ENCODE measurements at places on chromosomes 4 and X.

- no peak for DNase-seq
These were observed 39.8 kb downstream of the GRIA3 start for GRCh38 chrX:123223859-123224258.

DNA sequence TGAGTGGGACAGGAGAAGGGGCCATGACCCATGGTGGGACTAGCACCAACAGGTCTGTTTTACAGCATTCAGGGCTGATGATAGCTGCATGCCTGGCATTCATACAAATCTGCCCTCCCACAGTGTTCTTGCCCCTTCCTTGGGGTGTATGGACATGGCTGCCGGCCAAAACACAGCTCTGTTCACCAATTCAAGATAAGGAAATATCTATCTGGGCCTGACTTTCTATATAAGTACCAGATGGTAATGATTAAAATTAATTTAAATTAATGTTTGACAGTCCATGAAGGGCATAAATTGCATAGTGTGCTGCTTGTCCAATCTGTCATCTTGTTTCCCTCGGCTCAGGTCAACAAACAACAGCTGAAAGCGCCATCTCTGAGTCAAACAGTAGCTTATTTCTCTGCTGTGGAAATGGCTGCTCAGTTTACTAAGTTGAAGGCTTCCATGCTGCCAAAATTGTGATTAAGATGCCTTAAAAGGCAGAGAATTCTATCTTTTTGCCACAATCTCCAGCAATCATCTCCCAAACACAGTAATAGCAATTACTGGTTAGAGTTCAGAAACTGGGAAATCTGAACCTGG, 67.0 kb upstream of the TSPAN7 start:
- DNase-seq: no peak

GRCh38 chr4:119726505-119726904, 97.9 kb upstream of the PDE5A start:
- DNase-seq: no peak

- DNase-seq: no peak
These were observed 83.4 kb upstream of the PACRGL start for GRCh38 chr4:20616848-20617247.

DNA sequence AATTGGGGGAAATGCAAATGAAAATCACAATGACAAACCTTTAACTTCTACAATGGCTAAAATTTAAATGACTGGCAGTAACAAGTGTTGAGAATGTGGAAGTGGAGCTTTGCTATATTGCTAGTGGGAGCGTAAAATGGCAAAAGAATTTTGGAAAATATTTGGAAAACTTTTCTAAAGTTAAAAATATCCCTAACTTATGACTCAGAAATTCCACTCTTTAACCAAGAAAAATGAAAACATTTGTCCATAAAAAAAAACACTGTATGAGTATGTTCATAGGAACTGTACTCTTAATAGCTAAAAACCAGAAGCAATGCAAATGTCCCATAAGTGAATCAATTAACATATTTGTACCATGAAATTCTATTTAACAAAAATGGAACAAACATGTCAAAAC, 3.6 kb downstream of the TBCK start:
- no peak for DNase-seq

GRCh38 chrX:123905332-123905731, 45.5 kb downstream of the XIAP start:
- no peak for DNase-seq

GRCh38 chr4:101599620-101600019, 190.9 kb upstream of the BANK1 start:
- no peak for DNase-seq

DNA sequence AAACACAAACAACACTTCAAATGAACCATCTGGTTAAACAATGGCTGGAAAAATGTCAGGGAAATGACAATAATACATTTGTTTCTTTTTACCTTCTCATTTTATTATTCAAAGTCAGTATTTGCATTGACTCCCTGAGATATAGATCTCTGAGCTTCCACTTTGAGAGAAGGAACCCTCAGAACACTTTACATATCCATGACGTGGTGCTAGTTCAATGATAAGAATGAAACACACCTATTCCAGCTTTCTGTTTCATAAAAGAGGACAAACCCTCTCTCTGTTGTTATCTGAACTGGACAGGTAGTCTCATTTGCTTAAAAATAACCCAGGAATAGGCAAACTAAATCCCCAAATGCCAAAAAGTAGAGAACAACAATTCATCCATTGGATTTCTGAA, 65.3 kb upstream of the CCSER1 start:
- DNase-seq: no peak

- DNase-seq: no peak
These were observed 8.8 kb downstream of the TMEM255A start for GRCh38 chrX:120302434-120302833.

GRCh38 chr4:165294907-165295306, 32.6 kb upstream of the MSMO1 start:
- DNase-seq: no peak

GRCh38 chrX:149398027-149398426, 107.1 kb downstream of the IDS start:
- no peak for DNase-seq

DNA sequence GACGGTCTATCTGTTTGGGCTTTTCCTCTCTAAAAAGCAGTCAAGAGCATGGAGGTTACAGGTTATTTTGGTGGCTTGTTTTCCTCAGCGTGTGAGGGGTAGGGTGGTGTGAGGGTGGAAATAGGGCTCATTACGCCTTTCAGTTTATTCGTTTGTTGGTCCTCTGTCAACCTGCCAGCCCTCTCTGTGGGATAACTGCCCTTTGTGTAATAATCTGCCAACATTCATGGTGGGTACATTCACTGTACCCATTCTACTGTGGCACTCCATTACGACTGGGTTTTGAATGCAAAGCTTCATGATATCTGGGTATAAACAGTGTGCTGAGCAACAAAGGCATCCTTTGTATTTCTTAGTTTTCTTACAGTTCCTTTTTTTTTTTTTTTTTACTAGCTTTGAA, 136.4 kb downstream of the ADGRL3 start:
- DNase-seq: no peak

DNA sequence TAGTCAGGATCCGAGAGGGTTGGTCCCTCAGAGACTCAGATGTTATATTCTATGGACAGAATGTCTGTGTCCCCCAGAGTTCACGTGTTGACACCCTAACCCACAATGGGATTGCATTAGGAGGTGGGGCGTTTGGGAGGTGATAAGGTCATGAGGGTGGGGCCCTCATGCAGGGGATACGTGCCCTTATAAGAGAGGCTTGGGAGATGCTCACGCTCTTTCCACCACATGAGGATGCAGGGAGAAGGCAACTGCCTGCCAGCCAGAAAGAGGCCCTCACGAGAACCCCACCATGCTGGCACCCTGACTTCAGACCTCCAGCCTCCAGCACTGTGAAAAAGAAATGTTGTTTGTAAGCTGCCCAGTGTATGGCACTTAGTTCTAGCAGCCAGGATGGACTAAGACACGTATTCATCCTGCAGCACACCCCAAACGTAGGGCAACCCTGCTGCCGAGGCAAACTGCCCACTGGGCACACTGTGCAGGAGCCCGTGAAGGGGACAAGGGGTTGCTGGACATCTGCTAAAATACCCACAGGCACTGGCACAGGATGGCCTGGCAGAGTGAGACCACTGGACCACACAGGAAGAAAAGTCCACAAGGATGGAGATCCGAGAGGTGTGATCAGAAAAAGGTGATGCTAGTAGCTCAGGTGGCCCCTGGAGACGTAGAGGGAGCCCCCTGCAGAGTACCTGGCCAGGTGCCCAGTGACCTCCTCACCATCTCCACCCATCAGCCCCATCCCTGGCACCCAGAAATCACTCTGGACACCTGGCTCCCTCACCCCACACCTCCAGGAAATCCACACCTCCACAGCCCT, 62.7 kb downstream of the HTRA3 start:
- no peak for DNase-seq

- no peak for DNase-seq
These were observed 131.2 kb upstream of the STX18 start for GRCh38 chr4:4673070-4673469.

DNA sequence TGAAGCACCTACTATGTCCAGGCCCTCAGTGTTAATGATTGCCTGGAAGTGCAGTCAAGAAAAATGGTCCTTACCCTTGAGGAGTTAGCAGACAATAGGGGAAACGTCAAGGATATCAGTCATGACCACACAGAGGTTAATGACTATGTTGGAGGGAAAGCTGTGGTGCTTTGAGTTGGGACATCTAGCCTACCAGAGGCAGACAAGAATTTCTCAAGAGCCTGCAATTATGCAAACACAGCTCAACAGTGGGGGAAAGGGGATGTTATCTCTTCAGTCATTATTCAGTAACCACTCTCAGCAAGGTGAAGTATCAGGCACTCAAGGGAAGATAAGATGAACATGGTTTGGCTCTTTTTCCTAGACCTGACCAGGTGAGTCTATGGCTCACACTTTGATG, 7.0 kb upstream of the FGFBP1 start:
- DNase-seq: no peak

DNA sequence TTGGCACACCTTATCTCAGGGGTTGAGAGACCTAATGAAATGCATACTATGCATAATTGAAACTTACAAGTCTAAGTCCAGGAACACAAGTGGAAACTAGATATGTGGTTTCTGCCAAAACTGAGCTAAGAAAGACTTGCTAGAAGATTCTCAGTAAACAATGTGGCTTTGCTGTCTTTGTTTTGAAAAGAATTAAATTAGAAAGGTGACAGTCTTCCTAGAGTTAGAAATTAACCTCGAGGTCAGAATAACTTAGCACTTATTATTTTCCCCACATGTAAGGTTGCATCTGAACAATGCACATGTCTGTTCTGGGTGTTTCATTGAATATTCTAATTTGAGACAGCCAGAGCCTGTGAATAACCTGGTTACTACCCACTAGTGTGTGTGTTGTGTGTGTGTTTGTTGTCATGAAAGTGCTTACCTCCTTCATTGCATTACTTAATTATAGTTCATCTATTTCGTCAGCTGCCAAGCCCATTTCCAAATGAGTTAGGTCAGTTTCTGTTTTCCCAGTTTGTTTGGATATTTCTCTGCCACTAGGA, 1.5 kb downstream of the EREG start:
- no peak for DNase-seq

DNA sequence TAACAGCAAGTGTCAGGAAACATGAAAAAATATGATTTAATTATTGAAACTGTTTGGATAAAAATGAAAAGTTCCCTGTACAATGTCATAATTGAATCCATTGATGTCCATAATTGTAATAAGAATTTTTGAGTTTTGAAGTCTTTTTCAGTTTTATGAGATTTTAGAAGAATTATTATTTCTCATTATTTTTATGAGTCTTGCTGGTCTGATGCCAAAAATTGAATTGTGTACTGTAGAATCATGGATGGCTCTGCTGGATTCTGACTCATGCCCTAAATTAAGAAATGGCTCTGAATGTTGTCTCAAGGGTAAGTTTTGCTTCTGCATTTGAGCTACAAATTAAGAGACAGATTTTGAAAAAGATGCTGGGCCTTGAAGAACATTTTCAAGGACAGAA, 132.8 kb upstream of the MAP9 start:
- DNase-seq: no peak

Data from stimulated activated naive CD4-positive, alpha-beta T cell treated with Interleukin-2 at 50 U/mL for 16 hours (primary cell).